Common myeloid progenitor, CD34-positive (primary cell): ENCODE measurements at places on chromosomes 6 and 20.

GRCh38 chr6:160088069-160088783 lies 33.4 kb upstream of the SLC22A1 start:
- peak; percentile 33 for DNase-seq

DNA sequence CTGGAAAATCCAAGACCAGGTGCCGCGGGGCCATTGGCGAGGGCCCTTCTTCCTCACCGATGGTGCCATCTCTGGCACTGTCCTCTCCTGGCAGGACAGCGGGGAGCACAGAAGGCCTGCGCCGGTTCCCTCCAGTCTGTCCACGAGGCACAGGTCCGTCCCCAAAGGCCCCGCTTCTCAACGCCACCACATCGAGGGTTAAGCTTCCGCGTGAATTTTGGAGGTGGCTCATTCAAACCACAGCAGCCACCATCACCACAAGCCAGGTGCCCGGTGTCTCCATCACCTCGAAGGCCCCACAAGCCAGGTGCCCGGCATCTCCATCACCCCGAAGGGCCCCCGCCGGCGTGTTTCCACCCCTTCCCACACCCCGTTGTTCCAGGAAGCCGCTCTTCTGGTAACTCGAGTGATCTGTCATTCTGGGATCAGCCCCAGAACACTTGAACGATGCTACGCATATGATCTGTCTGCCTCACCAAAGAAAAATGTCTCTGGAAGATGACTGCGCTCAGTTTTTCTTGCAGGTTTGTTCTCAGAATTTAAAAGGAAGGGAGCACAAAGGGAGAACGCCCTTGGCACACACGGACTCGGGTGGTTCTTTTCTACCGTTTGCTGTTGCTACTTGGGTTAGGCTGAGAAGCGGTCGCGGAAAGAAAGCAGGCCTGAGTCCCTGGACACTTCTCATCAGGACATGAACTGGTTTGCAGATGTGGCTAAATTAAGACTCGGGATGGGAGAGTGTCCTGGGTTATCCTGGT lies 9.9 kb upstream of the KIF25 start:
- DNase-seq: no peak

DNA sequence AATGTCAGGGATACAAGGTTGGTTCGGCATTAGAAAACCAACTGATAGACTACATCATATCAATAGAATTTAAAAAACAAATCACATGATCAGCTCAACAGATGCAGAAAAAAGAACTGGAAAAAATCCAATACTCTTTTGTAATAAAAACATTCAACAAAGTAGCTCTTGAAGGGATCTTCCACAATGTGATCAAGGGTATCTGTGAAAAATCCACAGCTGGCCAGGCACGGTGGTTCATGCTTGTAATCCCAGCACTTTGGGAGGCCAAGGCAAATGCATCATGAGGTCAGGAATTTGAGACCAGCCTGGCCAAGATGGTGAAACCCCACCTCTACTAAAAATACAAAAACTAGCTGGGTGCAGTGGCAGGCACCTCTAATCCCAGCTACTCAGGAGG lies 63.1 kb downstream of the ASCC3 start:
- DNase-seq: no peak

DNA sequence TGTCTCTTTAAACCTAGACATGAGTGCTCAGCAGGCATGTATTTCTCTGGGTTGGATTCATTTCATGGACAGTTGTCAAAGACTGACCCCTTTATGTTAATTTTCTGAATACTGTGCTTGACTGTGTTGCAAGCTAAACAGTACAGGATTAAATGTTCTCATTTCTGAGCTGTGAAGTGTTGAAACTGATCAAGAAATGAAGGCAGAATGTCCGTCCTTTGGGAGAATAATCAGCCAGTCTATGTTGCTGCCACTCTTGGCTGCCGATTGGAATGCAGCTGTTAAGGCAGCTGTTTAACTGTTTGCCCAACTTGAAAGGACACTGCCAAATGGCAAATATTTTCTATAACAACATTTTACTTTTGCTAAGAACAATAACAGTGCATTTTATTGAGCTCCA lies 87.3 kb downstream of the CEP57L1 start:
- DNase-seq: no peak

GRCh38 chr6:1667012-1667804 lies 57.5 kb downstream of the FOXC1 start:
- no peak for DNase-seq
